ENCODE measurements at places on chromosomes 12 and 14. TPM values are rescaled to one million over a fixed set of nuclear protein-coding genes. Genes with fewer than 3 reads are reported as not detected.

GRCh38 chr12:41724216-41724615, 420.5 kb downstream of the GXYLT1 start:
- no peak for DNase-seq

DNA sequence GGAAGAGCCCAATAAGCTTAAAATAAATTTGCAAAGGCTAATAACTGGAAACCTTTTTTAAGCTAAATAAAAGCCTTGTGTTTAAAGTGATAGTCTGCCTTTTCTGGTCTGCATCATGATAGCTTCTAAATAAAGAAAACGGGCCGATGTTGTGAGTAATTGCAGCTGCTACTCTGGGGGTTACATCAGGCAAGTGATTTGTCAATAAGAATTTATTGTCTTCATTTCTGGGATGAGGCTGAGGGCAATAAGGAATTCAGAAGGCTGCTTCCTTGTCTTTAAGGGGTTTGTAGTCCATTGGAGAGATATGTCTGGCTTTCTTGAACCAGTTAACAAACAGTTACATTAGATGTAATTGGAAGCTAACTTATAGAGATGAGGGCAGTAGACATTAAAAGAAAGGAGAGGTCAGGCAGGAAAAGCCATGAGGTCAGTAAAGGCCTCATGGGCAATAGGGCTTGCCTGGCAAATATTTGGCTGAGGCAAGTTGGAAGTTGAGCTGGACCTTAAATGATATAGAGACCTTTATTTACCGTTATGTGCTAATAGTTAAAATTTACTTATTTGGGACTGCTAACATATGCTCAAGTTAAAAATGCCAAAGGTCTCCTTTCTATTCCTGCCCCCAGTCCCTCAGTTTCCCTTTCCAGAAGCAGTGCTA, 85.0 kb downstream of the CRADD start:
- no peak for DNase-seq

- no peak for DNase-seq
These were observed 613 bp downstream of the RECQL start for GRCh38 chr12:21500786-21501257.

- DNase-seq, result no peak
These were observed 120.7 kb downstream of the SLC25A21 start for GRCh38 chr14:37051680-37052079.

- no peak for DNase-seq
These were observed 16.9 kb downstream of the BATF start for GRCh38 chr14:75539162-75539560.

GRCh38 chr12:39443081-39443928, at the start of gene KIF21A:
Gene KIF21A (minus strand): TSS chr12:39443120. CDS start chr12:39442970, 150 bp downstream.
- DNase-seq, result peak; percentile 86

DNA sequence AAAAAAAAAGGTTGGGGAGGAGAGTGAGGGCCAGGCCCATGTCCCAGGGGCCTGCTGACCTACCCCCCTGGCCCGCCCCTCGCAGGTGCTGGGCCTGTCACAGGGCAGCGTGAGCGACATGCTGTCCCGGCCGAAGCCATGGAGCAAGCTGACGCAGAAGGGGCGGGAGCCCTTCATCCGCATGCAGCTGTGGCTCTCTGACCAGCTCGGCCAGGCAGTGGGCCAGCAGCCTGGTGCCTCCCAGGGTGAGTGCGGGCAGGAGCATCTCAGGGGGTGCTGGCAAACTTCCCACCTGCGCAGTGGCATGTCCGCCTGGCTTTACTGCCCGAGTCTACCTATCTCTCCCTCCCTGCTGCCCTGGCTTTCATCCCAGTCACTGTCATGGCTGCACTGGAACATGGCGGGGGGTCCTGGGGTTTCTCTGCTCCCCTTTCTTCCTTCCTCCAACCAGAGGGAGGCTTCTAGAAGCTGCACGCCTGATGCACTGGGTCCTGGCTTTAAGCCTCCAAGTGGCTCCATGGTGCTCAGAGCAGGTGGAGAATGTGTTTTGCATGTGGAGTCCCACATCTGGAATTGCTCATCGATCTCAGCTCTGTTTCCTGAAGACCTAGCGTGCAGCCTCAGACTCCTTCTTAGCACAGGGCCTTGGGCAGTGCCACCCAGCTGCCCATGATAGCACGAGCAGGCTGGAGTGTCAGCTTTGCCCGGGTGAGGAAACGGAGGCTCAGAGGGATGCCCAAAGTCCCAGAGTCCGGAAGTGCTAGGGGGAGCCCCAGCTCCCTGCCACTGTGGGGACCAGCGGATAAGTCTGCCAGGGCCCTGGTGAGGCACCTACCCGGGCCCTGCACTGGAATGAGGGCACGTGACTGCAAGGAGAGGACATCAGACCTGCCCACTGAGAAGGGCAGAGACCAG, 46.3 kb downstream of the PHETA1 start:
- no peak for DNase-seq

DNA sequence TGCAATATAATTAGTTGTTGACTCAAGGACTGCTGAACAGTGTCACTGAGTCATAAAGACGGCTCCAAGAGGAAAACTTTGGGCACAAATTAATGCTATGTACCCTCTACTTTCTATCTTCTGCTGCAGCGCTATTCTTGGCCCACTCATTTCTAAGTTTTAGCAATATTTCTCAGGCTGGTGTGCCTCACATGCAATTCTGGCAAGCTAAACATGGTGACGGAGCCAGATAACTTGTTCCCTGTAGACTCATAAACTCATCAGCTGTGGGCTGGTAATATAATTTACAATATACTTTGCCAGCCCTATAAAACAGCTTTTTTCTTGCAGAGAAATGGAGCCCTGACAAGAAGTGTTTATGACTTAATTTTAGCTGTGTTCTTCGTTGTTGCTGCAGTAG, 615.1 kb downstream of the NRXN3 start:
- no peak for DNase-seq

DNA sequence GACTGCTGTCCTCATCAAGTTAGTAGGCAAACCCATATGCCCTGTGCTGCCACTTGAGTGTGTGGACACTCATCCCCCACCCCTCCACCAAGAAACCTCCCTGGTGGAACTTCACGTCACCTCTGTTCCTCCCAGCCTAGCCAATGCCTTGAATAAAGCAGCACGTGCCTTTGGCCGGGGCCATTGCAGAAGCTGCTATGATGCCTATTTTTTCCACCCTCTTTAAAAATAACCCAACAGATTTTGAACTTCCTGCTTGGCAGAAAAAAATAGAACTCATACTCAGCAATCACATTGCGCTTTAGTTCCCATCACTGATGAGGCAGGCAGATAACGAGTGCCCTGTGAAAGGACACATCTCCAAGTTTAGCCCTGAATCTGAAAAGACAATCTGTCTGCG, 23.1 kb upstream of the PWP1 start:
- DNase-seq, result no peak

- DNase-seq, result no peak
These were observed 1.3 kb downstream of the DTX1 start for GRCh38 chr12:113057565-113058485.

- no peak for DNase-seq
These were observed 45.0 kb downstream of the CFAP54 start for GRCh38 chr12:96534339-96534738.

GRCh38 chr14:104993808-104994591, 8.4 kb downstream of the CLBA1 start:
- DNase-seq, result no peak

Gene AREL1
- total RNA-seq, result 20.0 TPM

Gene PMEL
- total RNA-seq, result 2.9 TPM

Gene EIF2B1
- 35.1 TPM for total RNA-seq

Gene MFAP5
- 194 TPM for total RNA-seq

Gene LRIG3
- total RNA-seq, result 42.0 TPM

Gene ADAM21
- 0.07 TPM for total RNA-seq

Gene LRRC9
- not detected for total RNA-seq
